ENCODE measurements at places on chromosomes 5 and 9. TPM values are rescaled to one million over a fixed set of nuclear protein-coding genes. Genes with fewer than 3 reads are reported as not detected.

Gene DMRTA1
- 2.8 TPM for total RNA-seq

Gene SOHLH1
- not detected for total RNA-seq

Gene TAF11L14
- total RNA-seq: not detected

Gene OSMR
- total RNA-seq: 1.5 TPM

Gene RNF208
- 7.7 TPM for total RNA-seq

Gene ANKRD31
- total RNA-seq: 0.13 TPM

Gene IFNA13
- total RNA-seq: not detected

DNA sequence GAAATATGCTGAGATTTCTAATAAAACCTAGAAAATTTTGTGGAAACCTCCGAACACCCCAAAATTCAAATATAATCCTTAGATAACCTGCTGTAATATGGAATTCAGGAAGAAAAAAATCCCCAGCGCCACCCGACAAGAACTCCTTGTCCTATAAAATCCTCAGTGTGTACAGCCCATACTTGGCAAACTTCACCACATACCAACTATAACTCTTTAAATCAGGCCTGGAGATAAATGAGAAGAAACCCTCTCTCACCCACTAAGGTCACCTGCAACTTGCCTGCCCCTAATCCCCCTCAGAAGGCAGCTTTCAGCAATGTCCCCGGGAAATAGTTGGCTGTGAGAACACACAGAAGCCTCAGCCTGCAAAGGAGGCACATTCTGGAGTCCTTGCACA lies 90.5 kb downstream of the SH3TC2 start:
- DNase-seq: no peak

DNA sequence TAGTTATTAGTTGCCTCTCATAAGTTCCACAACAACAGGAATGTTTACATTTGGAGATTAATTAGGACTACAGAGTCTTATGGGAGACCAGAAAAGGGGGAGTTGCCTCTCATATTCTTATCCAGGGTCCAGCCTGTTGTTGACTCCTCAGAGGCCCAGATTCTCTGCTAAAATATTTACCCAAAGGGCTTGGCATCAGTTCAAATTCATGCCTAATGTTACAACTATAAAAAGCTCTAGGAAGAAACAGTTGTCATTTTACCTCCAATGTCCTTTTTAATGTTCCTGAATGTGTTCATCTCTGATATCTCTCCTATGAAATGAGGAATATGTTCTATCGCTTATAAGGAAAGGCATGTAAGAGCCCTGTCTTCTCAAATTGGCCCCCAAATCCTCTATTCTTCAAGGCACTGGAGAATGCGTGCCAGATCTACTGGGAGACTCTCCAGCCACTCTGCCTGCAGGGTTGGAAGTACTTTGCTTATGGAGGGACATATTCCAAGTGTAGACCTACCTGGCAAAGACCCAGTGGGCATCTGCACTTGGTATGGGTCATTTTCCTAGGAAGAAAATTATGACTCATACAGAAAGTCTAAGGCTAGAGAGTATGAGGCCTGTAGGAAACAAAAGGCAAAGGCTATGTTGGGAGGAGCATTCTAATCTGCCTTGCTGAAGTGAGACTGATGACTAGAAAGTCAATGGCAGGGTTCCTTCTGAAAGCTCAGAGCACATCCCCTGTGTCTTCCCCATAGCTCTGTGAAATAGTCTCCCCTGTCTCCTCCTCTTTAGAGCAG lies 192.6 kb downstream of the ESM1 start:
- no peak for DNase-seq

DNA sequence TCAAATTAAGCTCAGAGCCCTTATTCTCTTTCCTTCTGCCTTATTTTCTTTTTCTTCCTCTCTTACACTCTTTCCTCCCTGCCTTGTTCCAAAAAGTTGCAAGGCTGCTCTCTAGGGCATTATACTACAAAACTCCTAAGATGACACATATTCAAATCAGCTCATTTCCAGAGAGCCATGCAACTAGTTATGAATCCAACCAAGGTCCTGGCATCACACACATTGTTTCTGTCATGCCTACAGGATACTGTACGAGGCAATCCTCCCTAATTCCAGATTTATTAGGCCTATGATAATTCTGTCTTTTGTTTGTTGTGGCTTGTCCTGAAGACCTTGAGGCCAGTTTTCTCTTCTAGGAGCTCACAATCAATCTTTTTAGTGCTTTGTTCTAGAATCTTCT lies 87.0 kb upstream of the TBCA start:
- DNase-seq: no peak

- DNase-seq: no peak
Measured at GRCh38 chr5:143350751-143351602, 52.5 kb downstream of the NR3C1 start.

GRCh38 chr5:138632900-138633489 lies 57.8 kb upstream of the HSPA9 start:
- DNase-seq: peak; percentile 94

- no peak for DNase-seq
Measured at GRCh38 chr5:33690374-33691135, 201.2 kb downstream of the ADAMTS12 start.

DNA sequence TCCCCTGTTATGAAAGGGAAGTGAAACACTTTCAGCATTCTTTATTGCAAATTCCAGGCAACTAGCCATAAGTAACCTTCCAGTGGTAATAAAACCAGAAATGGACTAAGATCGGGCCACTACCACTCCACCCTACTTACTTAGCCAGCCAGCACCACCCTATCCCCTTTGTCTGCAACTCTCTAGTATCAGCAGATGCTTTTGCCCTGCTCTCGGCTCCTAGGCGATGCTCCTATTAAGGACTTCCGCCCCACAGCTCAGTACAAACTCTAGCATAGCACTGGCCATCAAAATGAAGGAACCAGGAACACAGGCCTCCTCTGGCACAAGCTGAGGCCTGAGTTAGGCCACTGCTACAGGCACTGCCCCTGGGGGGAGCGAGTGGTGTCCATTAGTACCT lies 81.2 kb downstream of the GLDC start:
- DNase-seq: no peak

GRCh38 chr5:36055984-36056383 lies 10.7 kb downstream of the UGT3A2 start:
- DNase-seq: no peak

DNA sequence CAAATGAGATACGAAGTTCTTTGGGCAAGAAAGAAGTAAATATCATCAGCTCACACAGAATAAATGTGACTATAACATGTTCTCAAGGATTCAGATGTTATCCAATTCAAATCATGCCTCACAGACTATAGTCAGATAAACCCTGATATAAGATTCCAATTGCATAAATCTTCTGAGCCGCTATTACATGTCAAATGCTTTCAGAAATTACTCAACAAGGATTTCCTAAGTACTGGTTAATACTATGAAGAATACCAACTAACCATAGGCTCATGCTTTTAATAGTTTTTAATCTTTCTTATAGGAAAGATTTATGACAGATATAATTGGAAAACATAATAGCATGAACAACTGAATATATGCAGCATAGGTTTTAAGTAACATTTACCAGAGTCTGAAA lies 73.6 kb downstream of the BAAT start:
- DNase-seq: no peak

DNA sequence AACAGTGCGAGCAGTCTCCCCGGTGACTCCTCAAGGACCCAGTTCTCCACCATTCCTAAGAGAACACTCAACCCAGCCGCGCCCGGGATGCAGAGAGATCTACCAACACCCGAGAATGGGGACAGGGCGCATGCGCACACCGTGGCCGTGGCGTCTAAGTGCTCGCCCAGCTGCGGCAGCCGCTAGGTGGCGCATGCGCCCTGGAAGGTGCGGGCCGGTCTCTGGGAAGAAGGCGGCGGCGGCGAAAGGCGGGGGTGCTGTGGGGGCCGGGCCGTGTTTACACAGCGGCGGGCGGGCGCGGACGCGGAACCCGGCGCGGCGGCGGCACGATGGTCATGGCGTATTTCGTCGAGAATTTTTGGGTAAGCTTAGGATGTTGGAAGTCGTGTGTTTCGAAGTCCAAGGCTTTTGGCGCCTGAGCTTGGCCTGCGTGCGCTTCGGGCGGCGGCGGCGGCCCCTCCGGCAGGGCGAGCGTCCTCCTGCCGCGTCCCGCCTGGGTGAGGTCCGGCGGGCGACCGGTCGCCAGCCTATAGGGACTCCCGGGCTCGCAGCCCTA lies at the start of gene FCHO2:
FCHO2 (plus strand) TSS at position 274 of the 556 bp plus-strand sequence; CDS start at position 330, 56 bp downstream.
- peak; percentile 96 for DNase-seq

DNA sequence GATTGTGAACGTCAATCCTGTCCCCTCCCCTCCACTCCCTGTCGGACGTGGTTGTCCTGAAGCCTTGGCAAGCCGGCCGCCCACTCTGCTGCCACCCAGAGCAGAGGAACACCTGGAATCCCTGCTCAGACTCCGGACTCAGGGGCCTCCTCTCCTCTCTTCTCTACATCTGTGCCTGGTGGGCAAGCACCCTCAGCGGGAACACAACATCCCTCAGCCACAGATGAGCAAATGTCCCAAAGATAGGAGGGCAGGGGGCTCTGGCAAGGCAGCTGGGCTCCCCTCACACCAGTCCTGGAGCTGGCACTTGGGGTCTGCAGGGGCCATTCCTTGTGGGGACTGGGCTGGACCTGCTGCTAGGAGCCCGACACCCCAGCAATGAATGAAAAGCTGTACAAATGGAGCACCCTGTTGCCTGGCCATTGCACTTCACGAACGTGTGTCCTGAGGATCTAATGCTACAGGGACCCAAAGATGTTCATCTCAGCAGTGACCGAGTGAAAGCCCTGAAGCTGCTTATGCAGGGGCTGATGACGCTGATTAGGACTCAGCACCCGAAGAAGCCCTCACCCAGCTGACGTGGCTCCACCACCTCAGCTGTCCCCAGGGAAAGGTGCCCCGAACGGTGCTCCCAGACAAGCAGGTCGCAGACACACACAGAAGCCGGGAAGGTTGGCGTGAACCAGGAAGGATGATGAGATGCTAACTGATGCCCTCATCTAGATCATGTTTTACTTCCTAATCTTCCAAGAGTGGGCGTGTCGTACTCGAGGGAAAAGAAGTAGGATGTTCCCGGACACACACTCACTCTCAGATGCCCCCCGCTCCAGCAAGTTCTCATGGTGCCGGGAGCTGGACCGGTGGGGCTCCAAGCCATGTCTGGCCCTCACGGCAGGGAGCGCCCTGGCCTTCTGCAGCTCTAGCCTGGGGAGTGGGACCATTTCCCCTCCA lies 177.0 kb upstream of the PPP1R26 start:
- DNase-seq: no peak

- DNase-seq: no peak
Measured at GRCh38 chr9:99181206-99181605, 40.5 kb downstream of the ALG2 start.

GRCh38 chr5:149990518-149991376 lies 9.7 kb downstream of the TIGD6 start:
- DNase-seq: peak; percentile 67

DNA sequence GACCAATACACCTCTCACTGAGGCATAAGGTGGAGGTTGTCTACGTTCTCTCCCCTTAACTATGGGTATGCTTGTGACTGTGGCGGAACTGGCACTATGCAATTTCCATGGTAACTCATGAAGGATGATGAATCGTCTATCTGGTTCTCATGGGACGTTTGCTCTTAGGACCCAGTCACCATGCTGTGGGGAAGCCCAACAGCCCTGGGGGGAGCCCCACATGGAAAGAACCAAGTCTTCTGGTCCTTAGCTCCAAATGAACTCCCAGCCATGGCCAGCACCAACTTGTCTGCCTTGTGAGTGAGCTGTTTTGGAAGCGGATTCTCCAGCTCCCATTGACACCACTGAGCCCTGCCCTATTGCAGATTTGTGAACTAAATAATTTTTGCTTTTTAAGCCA lies 188.7 kb upstream of the S1PR3 start:
- DNase-seq: no peak

DNA sequence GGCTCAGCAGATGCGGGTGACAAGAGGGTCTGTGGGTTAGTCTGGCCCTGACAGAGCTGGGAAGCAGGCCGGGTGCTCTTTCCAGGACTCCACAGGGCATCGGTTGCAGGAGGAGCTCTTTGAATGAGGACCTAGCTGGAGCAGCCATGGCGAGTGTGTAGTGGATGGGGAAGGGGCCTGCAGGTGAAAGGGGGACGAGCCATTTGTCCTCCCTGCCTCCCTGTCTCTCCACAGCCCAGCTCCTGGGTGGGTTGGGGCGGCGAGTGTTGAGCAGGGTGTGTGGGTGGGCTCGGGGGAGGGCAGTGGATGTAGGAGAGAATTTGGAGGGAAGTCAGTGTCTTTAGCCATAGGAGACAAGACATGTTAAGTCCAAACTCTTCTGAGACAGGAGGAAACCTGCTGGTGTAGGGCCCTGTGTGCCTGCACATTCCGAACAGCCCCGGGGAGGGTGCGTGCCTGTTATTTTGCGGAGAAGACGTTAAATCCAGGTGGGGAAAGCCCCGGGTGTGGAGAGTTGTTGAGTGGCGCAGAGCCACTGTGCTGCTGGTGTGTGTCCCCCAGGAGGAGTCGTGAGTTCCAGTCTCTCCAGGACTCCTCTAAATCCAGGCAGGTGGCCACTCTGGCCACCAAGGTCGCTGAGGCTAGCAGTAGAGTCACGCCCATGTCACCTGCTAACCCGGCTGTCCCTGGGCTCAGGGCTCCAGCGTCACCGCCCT lies 73.6 kb downstream of the PSMB7 start:
- DNase-seq: no peak

DNA sequence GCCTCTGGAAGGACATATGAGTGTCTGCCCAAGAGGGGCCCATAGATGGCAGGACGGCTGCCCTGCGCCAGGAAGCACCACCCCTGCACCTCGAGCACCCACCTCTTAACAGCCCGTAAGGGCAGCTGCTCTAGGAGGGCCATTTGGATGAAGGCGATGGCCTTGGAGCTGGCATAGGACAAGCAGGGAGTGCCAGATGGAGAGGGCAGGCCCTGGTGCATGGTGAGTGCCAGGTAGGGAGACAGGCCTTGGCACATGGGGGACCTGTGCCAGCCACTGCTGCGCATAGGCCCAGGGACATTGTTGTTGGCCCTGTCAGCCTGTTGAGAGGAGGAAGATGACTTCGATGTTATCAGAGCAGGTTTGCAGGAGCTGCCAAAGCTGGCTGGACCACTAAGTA lies 134.2 kb downstream of the SLC25A46 start:
- no peak for DNase-seq

DNA sequence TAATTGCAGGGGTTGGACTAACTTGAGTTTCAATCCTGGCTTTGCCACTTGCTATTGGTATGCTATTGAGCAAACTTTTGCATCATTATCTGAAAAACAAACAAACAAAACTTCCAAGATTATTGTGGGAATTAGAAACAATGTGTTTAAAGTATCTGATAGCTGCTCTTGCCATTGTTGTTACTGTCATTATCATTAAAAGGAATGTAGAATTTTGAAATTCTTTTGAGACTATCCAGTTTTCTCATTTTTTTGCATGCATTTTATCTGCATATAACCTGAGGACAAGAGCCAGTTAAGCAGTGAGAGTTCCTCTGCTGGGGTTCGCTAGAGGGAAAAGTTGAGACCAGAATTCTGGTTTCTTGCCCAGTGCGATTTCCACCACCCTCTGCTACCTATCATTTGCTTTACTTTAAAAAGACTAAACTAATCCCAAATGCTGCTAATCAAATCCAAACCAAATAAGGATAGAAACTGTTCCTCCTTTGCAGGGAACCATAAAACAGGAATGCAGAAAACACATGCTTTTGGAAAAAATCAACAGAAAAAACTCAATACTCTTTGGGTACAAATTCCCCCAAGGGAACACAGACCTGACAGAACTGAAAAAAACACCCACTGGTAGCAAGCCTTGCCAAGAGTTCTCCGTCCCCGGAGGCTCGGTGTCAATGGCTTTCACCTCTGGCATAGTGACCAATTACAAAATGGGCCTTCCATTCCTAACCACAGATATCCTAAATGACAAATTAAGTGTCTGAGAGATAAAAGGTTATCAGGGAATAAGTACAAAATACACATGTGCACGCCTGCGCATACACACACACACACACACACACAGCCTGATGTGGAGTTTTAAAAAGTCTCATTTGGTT lies 373.7 kb downstream of the ARL15 start:
- no peak for DNase-seq
